ENCODE measurements at places on chromosomes 16 and 17.

DNA sequence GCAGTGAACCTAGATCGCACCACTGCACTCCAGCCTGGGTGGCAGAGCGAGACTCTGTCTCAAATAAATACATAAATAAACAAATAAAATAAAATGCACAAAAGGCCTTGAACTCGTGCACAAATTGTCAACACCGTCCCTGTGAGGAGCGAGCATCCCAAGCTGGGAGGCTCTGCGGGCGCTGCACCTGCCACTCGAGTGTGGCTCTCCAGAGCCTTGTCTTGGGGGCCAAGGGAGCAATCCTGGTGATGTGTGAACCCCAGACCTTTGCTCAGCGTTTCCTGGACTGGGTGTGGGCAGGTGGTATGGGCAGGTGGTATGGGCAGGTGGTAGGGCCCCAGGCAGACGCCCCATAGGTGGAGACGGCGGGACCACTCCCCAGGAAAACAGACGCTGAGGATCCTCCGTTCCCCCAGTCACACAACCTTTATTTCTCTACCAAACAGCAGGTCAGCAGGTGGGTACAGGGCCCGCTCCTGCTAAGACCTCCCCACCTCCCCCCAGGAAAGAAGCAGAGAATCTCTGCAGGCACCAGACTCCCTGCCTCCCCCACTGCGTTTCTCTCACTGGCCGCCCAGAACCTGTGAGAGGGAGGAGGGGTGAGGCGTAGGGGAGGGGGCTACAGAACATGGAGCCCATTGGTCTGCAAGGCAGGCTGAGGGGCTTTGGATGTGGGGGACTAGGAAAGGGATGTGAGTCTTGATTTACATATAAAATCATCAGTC lies 7.4 kb upstream of the P2RX1 start:
- no peak for DNase-seq

DNA sequence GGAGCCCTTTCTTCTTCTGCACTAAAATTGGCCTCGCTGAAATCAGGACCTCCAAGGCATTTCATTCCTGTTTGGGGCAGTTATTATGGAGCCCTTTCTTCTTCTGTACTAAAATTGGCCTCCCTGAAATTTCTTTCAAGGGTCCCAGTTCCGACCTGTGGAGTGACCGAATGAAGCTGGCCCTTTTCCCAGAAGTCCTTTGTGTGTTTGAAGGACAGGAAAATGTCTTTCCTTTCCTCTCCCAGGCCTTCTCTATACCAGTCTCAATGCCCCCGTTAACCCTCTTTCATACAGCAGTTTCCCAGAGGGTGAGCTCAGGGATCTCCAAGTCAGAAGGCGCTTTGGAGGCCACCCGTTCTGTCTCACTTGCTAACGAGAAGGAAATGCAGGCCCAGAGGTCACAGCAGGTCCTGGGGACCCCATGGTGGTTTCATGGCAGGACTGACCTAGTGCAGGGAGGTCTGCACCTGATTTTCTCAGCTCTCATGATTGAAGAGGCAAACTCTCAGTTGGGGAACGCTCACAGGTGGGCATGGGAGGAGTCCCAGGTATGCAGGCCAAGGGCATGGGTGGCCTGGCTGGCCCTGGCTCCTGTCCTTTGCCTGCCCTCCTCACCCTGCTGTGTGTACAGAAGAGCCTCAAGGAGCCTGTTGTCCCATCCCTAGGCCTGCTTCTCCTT lies 37.1 kb upstream of the DOC2B start:
- no peak for DNase-seq

GRCh38 chr17:7880076-7880868 lies 8.3 kb upstream of the CHD3 start:
- no peak for DNase-seq

- DNase-seq, result no peak
Observed at GRCh38 chr16:20933589-20933988, 33.0 kb downstream of the LYRM1 start.

- no peak for DNase-seq
Observed at GRCh38 chr17:39094607-39095308, 56.7 kb downstream of the PLXDC1 start.

GRCh38 chr16:626787-627453 lies 3.9 kb upstream of the WFIKKN1 start:
- no peak for DNase-seq

DNA sequence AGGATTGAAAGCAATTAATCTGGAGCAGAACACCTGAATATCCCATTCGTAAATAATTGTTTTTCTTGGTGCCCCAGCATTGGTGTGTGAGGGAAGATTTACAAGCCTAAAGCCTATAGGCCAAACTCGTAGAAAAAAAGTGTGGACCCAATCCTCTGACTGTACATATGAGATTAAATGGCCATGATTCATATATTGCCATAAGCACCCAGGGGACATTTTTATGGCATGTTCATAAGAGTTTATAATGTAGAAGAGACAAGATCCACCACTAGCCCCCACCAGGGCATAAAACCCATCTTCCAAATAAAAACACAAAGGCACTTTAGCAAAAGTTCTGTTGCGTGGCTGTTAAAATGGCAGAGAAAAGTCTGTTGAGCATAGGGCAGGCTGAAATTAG lies 15.5 kb upstream of the SALL1 start:
- DNase-seq, result no peak

DNA sequence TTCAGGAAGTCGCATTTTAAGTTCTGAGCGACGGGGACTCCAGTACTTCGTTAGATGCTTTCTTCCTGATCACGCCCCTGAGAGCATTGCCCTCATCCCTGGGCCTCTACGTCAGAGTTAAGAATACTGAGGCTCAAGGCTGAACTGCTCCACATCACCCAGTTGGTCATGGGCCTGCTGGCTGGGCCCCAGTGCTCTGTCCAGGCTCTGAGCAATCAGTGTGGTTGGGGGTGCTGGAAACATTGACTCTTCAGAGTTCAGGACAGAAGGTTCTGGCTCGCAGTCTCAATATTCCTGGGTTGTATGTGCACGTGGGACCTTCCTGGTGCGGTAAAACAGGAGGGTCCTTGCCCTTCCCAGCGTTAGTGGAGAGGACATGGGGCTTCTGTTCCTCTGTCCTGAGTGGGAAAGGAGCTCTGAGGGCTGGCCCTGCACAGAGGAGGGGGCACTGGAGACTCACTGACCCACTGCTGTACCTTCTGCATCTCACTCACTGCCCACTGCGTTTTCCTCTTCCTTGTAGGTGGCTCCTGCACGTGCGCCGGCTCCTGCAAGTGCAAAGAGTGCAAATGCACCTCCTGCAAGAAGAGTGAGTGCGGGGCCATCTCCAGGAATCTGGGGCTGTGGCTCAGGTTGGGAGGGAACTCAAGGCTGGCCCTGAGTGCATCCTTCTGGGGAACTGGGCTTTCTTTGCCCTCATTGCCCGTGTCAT lies 518 bp downstream of the MT1E start:
- DNase-seq, result no peak

DNA sequence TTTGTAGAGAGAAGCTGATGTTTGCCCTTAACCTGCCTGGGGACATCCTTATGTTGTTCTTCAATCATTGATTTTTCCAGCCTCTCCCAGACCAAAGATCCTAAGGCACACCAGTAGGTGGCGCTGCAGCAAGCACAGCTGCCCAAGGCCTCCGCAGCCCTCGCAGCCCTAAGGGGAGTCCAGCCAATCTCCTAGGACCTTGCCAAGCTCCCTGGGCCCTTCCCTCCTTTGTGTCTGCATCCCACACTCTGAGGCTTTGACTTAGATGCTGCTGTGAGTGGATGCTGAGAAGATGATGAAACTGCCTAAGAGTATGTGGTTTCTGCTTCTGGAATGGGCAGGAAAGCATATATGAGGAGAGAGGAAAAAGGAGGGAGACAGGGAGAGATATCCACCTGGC lies 47.1 kb downstream of the SPACA3 start:
- no peak for DNase-seq

- no peak for DNase-seq
Observed at GRCh38 chr16:11177578-11178160, 78.3 kb downstream of the SOCS1 start.

GRCh38 chr16:19239511-19240155 lies 45.9 kb upstream of the CLEC19A start:
- no peak for DNase-seq

GRCh38 chr16:25297151-25297787 lies 39.6 kb upstream of the ZKSCAN2 start:
- no peak for DNase-seq

DNA sequence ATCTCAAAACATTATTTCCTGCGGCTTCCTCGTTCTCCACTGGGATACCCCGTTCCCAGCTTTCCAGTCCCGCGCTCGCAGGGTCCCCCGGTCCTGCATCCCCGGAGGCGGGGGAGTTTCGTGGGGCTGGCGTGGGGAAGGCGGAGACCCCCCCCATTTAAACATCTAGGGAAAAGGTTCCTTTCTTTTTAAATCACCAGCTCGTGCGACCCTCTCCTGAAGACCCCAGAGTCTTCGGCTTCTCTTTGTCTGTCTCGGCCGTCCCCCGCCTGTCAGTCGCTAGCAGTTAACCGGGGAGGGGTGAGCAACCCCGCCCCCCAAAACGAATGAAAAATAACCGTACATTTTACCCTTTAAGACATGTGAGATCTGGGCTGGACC lies 473 bp upstream of the IGF2BP1 start:
- DNase-seq, result no peak

DNA sequence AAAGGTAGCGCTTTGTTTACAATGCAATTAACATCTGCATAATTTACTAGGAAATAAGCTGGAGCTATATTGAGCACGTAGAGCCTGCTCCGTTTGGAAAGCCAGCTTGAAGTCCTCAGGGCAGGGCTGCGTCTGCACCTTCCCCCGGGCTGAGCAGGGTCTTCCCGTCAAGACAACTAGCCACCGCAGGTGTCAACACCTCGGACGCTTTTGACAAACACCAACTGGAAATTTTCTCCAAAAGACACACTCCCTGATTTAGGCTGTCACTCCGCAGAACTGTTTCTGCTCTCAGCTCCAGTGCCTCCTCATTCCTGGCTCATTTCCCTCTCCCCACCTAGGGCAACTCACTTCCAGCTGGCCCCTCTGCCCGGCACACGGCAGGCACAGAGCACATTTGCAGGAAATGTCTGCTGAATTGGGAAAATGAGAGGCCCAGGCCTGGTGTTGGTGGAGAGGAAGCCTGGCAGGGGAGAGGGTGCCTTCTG lies 170.3 kb downstream of the MAF start:
- no peak for DNase-seq

- no peak for DNase-seq
Observed at GRCh38 chr16:8919089-8919933, 37.2 kb downstream of the LITAFD start.

DNA sequence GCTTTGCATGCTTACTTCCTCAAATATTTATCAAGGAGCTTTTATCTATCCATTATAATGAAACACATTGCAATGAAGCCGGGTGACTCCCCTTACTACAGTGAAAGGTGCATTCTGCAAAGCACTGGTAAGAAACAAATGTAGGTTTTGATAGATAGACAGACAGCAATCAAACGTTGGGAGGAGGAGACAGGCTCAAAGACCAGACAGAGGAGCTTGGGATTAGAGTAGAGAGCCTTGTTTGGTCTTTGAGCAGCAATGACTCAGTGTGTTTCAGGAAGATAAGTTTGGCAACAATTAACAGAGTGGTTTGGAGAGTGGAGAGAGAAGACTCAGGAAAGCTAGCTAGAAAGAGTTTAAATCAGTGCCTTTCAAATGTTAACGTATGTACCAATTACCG lies 68.8 kb downstream of the ZNF18 start:
- DNase-seq, result no peak

- no peak for DNase-seq
Observed at GRCh38 chr16:65668064-65668595, 546.3 kb upstream of the CDH11 start.

GRCh38 chr17:60909405-60909804 lies 231.8 kb downstream of the BCAS3 start:
- no peak for DNase-seq

- DNase-seq, result no peak
Observed at GRCh38 chr17:72863526-72864211, 228.8 kb downstream of the SLC39A11 start.

GRCh38 chr16:77288222-77288621 lies 89.0 kb downstream of the SYCE1L start:
- DNase-seq, result no peak

- DNase-seq, result peak; percentile 51
Observed at GRCh38 chr17:49515196-49515770, 20.2 kb downstream of the NGFR start.

- DNase-seq, result no peak
Observed at GRCh38 chr17:20085283-20085845, 76.2 kb downstream of the SPECC1 start.

DNA sequence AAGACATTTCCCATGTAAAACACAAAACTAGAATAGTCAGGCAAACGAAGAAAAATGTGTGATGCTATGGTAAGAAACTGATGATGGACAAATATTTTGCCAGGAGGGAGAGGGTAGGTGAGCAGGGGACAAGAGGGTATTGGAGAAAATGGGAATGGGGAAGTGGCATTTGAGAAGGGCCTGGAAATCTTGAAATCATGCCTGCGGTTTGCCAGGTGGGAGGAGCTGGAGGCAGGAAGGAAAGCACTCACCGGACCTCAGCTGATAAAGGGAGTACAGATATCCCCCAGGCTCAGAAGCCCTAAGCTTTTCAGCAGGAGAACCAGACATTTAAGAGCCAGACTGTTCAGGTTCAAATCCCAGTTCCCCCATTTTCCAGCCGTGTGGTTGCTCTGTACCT lies 103.6 kb downstream of the GSG1L start:
- no peak for DNase-seq

DNA sequence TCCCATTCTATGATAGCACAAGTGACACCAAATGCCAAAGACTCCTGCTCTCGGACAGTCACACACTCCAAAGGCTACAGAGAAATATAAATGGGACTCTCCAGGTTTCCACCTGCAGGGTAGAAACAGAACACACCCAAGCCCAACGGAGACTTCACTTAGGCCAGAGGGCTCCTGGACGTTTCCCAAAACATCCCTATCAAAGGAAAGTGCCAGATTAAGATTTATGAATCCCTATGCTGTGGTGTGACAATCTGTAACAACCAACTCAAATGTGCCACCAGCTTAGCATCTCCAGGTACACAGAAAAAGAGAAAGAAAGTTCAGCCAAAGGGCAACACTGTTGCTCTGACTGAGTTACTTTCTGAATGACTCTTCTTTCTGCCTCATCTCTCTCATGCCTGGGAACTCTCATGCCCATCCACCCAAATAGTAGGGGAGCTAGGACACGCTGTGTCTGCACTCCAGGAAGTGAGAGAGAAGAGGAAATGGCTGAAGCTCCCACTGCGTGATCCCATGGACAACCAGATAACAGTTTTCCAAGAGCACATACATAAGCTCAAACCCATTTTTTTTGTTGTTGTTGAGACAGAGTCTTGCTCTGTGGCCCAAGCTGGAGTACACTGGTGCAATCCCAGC lies 49.7 kb downstream of the SMG6 start:
- no peak for DNase-seq

- DNase-seq, result no peak
Observed at GRCh38 chr16:26930786-26931581, 135.7 kb upstream of the C16orf82 start.

Data from CD14-positive monocyte (primary cell).